Suppressor macrophage (primary cell): ENCODE measurements at places on chromosomes 2 and 18.

DNA sequence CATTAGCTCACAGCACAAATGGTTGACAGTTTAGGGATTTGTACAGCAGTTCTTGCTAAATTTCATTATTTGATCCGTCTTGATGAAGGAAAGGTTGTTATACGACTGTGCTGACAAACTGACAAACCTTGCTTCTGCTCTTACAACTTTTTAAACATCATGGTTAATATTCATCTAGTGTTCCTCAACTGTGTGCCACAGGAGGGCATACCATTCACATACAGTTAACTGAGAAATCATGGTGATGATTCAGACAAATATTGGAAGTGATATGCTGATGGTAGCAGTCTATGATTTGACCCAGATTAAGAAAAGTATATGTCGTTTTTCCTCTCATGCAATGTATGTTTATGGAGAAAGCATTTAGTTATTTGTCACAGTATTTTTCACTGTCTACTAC, 129.8 kb upstream of the FSIP2 start:
- no peak for DNase-seq

- DNase-seq, result peak; percentile 81
Measured at GRCh38 chr2:236972491-236973342, 113.0 kb upstream of the COPS8 start.

GRCh38 chr2:58594762-58595161, 353.6 kb upstream of the FANCL start:
- DNase-seq, result no peak

DNA sequence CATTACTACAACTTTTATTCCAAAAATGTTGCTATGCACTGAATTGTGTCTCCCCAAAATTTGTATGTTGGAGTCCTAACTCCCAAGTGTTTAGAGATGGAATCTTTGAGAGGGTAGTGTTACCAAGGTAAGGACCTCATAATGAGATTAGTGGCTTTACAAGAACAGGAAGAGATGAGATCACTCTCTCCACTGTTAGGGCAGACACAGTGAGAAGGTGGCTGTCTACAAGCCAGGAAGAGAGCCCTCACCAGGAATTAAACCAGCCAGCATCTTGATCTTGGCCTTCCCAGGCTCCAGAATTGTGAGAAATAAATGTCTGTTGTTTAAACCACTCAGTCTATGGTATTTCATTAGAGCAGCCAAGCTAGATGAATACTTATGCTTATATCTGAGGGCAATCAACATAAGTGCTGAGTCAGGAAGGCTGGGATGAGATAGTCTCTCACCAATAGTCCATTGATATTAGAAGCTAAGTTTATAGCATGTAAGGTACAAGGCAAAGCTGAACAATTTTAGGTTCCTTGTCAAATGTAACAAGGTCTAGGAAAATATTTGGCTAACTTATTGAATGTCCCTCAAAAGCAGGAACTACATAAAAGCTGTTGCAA, 317.6 kb upstream of the REG3G start:
- no peak for DNase-seq

DNA sequence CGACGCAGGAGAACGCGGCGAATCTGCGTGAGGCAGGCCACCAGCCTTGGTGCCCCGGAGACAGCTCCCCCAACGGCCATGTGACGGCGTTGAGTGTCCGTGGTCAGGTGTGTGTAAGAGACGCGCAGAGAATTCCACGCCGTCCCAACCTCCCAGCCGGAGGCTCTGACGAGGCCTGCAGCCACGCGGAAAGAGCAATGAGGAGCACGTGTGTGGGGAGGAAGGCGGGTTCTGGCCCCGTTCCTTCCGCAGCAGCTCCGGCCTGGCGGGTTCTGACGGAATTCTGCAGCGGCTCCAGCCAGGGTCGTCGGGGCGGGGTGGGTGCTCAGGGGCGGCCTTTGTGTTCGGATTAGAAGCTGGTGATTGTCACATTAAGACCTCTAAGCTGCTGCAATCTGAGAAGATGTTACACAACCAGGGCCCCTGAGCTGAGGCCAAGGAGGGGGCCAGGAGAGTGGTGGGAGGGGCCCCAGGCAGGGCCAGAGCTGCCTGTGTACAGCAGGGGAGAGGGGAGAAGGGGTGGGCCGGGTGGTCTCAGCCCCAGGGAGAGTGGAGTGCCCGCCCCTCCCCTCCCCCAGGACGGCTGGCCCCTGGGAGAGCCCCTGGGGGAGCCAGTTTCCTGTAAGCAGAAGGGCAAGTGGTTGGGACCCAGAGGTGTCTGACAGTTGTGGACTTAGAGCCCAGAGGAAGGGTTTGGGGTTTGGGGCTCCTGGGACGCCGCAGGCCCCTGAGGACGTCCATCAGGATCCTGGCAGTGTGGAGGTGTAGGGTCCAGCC, 5.1 kb upstream of the GAL3ST2 start:
- no peak for DNase-seq

- peak; percentile 47 for DNase-seq
Measured at GRCh38 chr2:40435426-40436092, 16.3 kb downstream of the SLC8A1 start.

DNA sequence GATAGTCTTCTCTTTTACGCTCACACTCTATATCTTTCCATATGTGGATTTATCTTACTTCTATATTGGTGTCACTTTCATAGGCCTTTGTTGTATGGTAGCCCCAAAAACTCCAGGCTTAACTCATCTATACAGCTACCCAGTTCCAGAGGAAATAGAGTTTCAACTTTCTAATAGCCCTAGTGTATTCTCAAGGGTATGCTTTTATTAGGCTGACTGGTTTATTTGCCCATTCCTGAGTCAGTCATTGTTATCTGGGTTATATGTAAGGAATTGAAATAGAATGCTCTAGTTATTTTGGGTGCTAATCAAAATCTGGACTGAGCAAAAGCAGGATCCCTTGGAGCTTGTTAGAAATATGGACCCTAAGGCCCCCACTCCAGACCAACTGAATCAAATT, 307.4 kb upstream of the KCNJ3 start:
- DNase-seq, result no peak

- no peak for DNase-seq
Measured at GRCh38 chr2:29632018-29632417, 289.4 kb downstream of the ALK start.

- no peak for DNase-seq
Measured at GRCh38 chr2:114134146-114134545, 244.3 kb downstream of the ACTR3 start.

GRCh38 chr2:168560817-168561499, 104.9 kb downstream of the CERS6 start:
- no peak for DNase-seq

GRCh38 chr2:71609958-71610357, 156.6 kb downstream of the DYSF start:
- peak; percentile 63 for DNase-seq

DNA sequence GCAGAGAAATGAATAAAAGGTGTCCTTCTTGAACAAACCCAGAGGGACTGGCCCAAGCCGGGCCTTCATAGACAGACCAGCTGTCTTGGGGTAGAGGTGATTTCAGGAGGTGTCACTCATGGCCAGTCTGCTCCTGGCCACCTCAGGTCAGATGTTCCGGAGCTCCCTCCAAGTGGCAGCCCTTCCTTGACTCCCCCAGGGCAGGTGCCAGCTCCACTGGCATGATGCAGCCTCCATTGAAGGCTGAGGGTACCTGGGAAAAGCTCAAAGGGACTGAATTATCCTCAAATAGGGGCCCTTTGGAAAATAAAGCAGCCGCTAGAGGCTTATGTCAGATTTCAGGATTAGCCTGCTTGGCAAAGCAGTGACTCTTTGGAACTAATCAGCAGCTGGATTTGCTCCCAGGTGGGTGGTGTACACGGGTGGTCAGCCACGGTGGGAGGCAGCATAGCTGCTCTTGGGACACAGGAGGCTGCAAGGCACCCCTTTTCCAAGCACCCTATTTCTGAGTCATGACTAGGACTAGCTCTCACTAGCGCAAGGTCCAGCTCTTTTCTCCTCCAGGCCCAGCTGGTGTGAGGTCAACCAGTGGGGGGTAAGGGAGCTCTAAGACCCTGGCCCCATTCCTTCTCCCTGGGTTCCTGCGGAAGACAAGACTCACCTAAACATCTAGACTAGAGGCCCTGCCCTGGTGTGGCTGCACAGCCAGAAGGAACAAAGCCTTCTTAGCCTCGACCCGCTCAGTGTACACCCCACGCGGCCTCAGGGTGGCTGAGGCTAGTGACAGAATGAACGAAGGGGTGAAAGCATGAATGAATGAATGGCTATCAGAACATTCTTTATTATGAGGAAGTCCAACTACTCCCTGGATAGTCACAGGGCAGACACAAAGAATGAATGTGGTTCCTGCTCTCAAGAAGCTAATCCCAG, 29.3 kb downstream of the HS1BP3 start:
- no peak for DNase-seq

- no peak for DNase-seq
Measured at GRCh38 chr2:62143696-62144095, 52.2 kb upstream of the B3GNT2 start.

DNA sequence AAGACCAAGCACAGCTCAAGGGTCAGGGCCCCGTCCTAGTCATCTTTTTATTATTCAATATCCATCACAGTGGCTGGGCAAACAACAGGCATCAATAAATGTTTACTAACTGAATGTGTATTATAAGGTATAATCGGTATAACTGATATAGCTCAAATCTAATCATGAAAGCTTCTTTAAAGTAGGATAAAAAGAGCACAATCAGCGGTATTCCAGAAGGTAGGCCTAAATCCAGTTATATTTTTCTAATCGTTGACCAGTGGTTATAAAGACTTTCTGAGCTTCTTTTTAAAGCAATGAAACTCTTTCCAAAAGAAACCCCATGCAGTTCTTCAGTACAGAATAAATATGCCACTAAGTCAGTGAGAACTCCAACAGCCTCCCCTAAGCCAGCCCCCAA, 92.1 kb downstream of the SMAD2 start:
- DNase-seq, result no peak

DNA sequence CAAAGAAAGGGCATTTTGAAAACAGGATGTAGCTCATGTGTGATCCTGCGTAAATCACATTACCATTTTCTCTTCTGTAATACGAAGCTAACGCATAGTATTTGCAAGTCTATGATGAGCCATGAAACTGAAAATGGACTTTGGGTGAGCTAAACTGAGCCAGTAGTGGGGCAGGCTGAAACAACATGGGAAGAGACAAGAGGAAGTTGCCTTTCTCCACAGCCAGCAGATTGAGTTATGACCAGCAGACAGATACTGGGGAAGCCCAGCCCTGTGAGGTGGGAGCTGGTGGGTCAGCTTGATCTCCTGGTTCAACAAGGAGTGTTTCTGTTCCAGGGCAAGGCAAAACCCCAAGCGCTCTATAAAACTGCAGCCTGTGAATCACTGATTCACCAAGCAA, 11.8 kb downstream of the CYRIA start:
- peak; percentile 92 for DNase-seq

DNA sequence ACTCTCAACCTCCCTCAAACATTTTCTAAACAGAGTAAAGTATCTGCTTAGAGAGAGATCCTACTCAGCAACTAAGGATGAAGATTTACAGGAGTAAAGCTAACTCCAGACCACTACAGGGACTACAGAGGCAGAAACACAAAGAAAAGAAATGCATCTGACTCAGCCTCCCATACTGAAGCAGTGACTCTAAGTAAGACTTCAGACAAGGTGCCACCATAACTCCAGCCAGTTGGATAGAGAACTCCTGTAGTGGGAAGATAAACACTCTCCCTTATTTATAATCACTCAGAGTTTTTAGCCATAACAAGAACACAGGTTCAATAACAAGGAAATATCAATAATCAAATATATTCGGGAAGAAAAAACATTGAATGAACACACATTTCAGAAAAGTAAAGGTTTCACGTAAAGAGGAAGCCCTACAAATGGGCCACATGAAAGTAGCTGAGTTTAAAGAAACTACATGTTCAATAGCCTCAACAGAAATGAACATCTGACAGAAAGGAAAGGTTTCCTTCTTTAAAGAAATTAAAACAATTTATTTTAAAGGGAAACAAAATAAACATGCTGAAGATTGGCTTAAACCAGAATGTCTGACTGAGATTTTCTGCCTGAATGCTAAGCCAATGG, 519.9 kb downstream of the KCNJ3 start:
- no peak for DNase-seq

GRCh38 chr18:3455907-3456685, 6.1 kb downstream of the TGIF1 start:
- no peak for DNase-seq

DNA sequence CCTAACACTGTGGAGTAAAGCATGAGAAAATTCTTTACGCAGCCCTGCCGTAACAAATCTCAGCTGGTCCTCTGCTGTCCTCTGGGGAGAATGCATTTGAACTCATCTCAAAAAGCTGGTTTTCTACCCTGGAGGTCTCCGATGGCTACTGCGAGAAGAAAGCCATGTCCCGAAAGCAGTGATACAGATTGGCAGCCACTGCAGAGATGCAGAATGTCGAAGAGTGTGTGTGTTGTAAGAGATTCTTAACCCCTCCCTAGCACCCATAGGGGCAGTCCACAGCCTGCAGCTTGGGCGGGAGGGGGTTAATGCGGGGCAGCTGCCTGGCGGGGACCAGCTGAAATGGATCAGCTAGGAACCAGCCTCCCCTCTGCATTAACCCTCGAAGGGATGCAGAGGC, 235.9 kb downstream of the ZNF516 start:
- DNase-seq, result no peak

DNA sequence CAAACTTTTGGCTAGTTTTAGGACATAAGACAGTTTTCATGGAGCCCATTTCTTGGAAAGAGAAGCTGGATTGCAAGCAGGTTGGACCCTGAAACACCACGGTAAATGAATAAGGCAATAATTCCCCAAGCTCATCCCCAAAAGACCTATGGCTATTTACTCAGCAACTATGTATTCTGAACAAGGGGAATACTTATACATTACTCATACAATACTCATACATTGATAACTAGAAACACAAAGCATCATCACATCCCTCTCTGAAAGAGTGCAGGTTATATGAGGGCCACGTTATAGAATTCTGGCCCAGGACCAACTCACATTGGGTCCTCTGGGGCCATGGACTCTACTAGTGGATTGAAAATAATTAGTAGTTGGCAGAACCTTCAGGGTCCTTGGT, 154.8 kb downstream of the TMX3 start:
- DNase-seq, result no peak

DNA sequence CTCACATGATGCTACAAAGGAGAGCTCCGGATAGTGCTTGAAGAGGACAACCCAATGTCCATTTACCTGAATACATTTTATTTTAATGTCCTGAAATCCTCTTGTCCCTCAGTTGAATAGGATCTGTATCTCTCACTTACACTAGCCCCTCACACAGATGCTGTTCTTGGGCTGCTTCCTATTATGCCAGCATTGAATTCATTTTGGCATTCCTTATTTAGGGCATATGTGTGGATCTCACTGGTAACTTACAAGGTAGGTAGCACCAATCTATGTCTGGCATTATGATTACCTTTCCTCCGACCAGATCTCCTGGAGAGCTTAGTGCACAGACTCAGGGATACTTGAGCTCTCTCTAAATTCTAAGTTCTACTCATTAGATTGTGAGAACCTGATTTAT, 799.7 kb upstream of the FSHR start:
- DNase-seq, result no peak

- no peak for DNase-seq
Measured at GRCh38 chr2:125070726-125071505, 1045.8 kb downstream of the CNTNAP5 start.

- no peak for DNase-seq
Measured at GRCh38 chr2:143697744-143698143, 568.5 kb downstream of the ARHGAP15 start.
